ENCODE measurements at places on chromosomes 6 and 20. TPM values are rescaled to one million over a fixed set of nuclear protein-coding genes. Genes with fewer than 3 reads are reported as not detected.
A peak's percentile ranks its signal among the peaks of the same experiment; 100 is the strongest.

GRCh38 chr6:167137881-167138280 is 15.0 kb downstream of the CCR6 start:
- DNase-seq: no peak

- no peak for DNase-seq
Observed at GRCh38 chr20:43941476-43942200, 27.0 kb downstream of the TOX2 start.

DNA sequence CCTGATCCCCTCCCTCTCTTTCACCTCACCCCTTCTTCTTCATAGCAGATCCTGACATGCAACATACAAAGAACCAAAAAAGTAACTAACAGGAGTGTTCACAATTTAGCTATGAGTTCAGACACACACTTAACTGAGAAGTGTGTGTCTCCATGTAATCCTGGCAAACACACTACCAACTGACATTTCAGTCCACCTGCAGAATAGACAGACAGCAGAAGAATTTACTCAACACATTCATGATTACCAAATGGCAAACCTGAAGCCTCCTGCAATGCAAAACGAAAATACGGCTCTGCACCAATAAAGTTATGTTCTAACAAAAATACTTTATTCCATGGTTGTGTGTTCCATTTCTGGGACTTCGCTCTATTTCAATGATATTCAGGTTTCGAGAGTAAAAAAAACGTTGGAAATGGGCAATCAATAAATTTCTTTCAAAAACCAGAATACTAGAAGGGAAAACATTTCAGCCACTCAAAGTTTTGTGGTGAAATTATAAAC is 2.6 kb downstream of the BACH2 start:
- DNase-seq: no peak

GRCh38 chr6:92469186-92469828 is 950.1 kb downstream of the EPHA7 start:
- DNase-seq: no peak

GRCh38 chr6:45983062-45983461 is 32.6 kb downstream of the CLIC5 start:
- no peak for DNase-seq

DNA sequence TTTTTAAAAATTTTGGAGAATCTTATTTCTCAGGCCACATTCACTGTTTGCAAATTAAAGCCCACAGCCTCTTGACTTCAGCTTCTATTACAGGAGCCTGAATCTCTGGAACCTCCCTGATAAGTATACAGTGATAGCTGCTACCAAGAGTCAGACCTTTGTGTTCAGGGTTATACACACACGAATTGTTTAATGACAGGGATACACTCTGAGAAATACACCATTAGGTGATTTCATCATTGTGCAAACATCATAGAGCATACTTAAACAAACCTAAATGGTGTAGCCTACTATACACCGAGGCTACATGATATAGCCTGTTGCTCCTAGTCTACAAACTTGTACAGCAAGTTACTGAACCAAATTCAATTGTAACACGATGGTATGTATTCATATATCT is 473.9 kb downstream of the PKHD1 start:
- DNase-seq: no peak

GRCh38 chr20:48808382-48809034 is 19.3 kb downstream of the PREX1 start:
- no peak for DNase-seq

GRCh38 chr20:57498425-57499400 is 26.2 kb downstream of the CTCFL start:
- DNase-seq: no peak

- DNase-seq: no peak
Observed at GRCh38 chr20:59633656-59634251, 29.4 kb downstream of the PHACTR3 start.

DNA sequence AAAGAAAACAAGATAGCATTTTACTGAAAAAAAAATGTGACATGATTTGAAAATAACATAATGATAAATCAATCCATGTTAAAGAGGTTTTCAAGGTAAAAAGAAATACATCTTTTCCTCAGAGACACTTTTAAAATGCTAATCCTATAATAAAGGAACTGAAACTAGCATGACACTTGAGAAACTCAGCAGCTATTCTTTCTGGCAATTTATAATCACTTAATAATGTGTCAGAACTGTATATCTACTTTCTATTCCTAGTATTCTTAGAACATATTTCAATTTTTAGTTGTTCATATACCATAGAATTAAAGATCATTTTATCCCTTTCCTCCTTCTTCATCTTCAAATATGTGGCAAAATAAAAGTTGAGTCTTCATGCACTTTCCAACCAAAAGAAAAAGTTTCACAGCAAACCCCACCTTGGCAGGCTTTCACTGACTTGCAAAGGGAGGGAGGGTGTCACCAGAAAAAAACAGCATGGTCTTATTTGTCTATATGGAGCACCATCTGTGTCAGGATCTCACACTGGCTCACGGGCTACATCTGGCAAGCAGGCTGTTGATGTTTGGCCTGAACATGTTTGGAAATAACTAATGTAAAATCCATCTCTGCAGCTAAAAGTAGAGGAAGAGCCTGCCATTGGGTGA is 48.5 kb downstream of the FHL5 start:
- DNase-seq: no peak

DNA sequence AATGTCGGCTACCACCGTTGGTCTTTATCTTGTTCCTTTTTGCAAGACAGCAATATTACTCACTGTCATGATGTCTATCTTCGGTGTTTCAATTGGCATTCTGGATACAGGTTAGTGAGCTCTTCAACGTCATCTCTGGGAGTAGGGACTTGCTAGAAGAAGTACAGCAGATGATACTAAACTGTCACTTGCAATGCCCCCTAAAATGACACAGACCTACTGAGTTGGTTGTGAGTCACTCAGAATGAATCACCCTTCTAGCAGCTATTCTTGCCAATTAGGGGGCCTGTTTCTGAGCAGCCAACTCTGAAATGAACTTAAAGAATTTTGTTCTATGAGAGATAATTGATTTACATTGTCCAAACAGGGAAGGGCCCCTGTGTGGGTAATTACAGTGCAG is 176.5 kb downstream of the SLC16A10 start:
- DNase-seq: no peak

- DNase-seq: no peak
Observed at GRCh38 chr6:163432300-163432699, 17.8 kb downstream of the QKI start.

DNA sequence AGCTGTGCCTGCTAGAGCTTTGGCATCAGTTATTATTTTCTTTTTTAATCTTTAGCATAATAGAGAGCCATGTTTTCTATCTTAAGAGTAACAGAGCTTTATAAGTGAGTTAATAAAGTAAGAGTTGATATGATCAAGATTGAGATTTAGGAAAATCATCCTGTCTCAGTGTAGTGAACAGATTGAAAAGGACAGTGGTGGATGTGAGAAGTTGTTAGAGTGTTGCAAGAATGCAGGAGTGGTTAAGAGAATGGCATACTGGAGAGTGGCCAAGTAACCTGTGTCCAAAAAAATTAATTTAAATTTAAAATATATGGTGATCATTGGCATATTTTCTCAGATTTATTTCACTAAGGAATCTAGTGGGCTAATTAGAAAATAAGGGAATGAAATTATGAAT is 629.3 kb downstream of the GRIK2 start:
- DNase-seq: no peak

GRCh38 chr6:128167552-128167951 is 266.7 kb upstream of the THEMIS start:
- no peak for DNase-seq

- peak; percentile 87 for DNase-seq
Observed at GRCh38 chr6:3990692-3991491, 88.0 kb downstream of the FAM217A start.

- DNase-seq: no peak
Observed at GRCh38 chr20:32537657-32538525, 47.2 kb downstream of the NOL4L start.

DNA sequence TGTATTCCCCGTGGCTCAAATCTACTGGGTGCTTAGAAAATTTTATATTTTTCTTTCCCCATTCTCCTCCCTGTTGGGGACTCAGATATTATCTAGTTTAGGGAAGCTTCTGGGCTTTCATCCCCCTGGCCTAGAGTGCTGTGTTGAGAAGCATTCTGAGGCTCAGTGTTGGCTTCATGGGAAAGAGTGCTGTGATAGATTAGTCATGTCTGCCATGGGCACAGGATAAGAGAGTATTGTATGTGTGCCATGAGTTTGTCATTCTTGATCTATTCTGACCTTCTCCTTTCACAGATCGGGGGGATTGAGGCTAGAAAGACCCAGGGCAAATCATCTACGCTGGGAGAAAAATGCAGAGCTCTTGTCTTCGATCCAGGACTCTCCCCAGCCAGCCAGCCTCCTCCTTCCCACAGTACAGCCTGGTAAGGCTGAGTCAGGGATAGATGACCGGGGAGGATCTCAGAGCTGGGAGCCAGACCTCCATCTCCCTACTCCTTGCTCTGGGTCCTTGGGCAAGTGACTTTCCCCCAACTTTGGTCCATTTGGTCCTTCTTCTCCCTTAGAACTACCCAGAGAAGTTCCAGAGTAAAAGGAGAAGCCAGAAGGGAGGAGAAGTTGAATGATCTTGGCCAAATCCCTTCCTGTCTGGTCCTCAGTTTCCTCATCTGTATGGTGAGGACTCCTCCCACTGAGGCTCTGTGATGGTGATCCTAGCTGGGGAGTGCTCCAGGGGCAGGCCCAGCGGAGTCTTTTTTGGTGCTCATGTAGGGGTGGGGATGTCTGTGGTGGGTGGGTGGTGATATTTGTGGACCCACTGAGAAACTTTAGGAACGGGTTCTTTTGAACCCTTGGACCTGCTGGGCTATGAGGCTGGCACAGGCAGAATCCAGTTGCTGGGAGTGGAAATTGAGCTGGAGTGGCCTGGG is 5.0 kb downstream of the SRC start:
- DNase-seq: no peak

GRCh38 chr6:117448732-117449485 is 23.2 kb upstream of the ROS1 start:
- DNase-seq: no peak

DNA sequence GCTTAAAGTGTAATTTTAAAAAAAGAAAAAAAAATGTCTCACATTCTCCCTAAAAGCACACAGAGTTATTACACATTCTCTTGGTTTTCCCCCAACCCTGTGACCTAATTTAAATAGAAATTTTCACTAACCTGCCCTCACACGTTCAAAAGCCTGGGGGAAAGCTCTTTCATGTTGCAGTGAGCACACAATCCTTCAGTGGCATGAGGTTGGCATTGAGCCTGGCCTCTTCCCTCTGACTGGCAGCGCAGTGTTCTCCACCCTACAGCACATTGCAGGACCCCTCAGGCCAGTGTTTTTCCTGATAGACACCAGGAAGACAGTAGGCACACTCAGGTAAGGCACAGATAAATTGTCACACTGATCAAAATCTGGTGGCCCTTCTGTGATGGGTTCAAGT is 34.1 kb downstream of the TNFRSF21 start:
- no peak for DNase-seq

GRCh38 chr6:73372516-73372915 is 2.8 kb upstream of the OOEP start:
- no peak for DNase-seq

DNA sequence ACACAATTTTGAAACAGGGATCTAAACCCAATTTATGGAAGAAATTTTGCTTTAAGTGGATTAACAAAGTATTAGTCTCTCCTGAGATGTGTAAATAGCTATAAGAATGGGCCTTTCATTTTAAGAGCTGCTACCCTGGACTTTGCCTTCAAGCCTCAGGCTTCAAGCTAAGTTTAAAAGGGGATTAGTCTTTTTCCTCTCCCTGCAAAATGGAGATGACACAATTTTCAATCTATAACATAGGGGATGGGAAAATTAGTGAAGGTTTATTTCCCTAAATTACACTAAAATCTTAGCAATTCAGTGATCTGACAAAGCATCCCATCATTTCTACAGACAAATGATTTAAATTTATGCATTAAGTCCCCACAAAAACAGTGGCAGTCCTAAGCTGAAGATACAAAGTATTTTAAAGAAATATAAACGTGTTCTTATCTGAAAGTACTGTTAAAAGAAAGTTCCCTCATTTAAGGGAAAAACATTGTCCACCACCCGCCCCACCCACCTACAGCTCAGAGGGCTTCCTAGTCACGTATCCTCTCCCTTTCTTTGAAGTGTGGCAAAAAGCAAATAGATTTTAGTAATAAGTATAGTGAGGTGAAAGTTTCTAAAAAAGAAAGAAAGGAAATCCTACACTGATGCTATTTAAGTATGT is 14.5 kb downstream of the ARHGAP18 start:
- no peak for DNase-seq

GRCh38 chr6:10962673-10963072 is 75.8 kb downstream of the SYCP2L start:
- DNase-seq: no peak

DNA sequence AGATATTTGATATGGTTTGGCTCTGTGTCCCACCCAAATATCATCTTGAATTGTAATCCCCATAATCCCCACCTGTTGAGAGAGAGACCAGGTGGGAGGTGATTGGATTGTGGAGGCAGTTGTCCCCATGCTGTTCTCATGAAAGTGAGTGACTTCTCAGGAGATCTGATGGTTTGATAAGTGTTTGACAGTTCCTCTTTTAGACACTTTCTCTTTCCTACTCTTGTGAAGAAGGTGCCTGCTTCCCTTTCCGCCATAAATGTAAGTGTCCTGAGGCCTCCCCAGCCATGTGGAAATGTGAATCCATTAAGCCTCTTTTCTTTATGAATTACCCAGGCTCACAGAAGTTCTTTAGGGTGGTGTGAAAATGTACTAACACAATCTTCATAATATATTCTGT is 1404.0 kb upstream of the ADGRB3 start:
- no peak for DNase-seq

DNA sequence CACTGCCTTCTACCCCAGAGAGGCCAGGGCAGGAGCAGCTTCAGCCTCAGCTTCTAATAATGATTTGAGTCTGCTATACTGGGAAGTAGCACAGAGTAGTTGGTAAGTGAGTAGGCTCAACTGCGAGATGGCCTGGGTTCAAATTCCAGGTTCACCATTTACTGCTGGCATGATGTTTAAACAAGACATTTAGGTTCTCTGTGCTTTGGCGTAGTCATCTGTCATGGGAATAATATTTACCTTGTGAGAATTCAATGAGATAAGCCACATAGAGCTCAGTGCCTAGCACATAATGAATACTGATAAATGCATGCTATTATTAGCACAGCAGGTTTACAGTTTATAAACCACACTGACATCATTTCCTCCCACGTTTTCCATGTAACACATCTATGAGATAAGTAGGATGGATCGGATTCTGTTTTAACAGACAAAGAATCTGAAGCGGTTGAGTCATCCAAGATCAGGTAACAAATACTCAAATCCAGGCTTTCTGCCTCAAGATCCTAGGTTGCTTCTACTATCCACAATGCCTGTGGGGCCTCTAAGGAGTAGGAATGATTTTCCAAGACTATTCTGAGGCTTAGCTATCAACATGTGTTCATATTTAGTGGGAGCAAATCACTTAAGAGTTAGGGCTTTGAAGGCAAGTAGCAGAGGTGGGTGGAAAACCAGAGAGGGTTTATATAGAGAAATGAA is 72.9 kb upstream of the DTNBP1 start:
- DNase-seq: no peak

TULP1 gene
- not detected for total RNA-seq

EYA4 gene
- total RNA-seq: 0.44 TPM

C6orf58 gene
- total RNA-seq: 0.44 TPM

RPP40 gene
- 9.2 TPM for total RNA-seq

CLVS2 gene
- total RNA-seq: not detected

DUSP15 gene
- total RNA-seq: 2.1 TPM

FOXA2 gene
- total RNA-seq: not detected

DSP gene
- 2.1 TPM for total RNA-seq

SNAP91 gene
- 3.2 TPM for total RNA-seq
